SW480 (cell line): ENCODE measurements at places on chromosomes 2 and 18.

- no peak for DNase-seq
Observed at GRCh38 chr2:134206573-134206972, 47.3 kb upstream of the MGAT5 start.

DNA sequence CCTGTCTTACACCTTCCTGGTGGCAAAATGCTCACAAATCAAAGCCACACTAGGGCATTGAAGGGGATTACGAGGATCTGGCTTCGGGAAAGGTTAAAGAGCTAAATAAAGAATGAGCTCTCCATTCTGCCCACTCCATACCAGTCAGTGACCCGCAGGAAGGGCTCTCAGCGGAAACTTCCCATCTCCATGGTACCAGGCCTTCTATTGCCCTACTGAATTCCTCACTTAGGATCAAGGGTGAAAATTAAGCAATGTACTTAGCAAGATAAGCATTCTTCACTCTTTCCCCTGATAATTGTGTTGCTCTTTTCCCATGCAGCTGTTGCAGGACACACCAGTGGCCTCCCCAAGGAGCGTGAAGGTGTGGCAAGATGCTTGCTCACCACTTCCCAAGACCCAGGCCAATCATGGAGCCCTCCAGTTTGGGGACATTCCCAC lies 75.6 kb upstream of the TTC39C start:
- no peak for DNase-seq

DNA sequence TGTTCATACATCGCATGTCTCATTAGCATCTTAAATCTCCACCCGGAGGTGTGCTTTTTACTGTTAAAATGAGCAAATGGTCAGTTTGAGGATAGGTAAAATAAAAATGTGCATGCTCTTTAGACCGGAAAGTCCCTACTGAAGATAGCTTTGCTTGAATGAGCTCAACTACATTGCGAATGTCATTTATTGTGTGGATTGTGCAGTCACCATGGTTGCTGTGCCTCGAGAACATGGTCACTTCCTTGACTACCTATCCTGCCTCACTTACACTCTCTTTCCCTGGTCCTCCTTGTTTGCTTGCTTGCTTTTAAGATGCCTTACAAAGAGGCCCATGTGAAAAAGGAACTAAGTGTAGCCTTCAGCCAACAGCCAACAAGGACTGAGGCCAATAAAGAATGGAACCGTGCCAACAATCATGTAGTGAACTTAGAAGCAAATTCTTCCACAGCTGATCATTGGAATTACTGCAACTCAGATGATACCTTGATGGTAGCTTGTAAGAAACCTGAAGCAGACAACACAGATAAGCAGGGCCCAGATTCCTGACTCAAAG lies 72.2 kb upstream of the BARD1 start:
- DNase-seq = no peak

- peak; percentile 52 for DNase-seq
Observed at GRCh38 chr2:230007931-230008707, 60.6 kb downstream of the SLC16A14 start.

DNA sequence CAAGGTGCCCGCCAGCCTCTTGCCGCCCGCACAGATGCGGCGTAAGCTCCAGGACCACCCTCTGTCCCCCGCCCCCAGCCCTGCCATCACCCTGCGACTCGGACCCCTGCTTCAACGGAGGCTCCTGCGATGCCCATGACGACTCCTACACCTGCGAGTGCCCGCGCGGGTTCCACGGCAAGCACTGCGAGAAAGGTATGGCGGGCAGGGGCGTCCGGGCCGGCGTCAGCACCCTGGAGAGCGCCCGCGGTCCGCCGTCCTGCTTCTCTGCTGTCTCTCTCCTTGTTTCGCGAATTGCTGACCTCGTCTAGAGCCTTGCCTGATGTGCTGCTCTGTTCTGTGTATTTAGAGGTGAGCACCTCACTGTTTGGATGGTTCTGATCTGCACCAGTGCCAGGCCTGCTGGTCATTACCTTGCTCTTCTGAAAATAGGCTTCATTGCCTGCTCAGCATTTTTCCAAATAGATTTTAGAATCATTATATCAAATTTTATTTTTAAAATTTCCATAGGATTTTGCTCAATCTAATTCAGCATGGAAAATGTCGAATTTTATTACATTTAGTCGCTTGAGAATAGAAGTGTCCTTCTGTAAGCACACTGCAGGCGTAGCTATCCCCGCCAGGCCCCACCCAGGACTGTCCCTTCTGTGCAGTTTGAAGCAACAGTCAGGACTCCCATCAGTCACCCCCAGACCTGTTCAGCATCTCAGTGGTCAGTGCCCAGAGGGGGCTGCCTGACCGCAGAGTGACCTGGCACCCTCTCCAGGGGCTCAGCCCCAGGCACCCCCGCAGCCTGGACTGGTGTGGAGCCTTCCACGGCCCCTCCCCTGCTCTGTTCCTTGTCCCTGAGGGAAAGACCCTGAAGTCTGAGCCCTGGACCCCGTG lies 51.6 kb downstream of the SNED1 start:
- no peak for DNase-seq

- peak; percentile 2 for DNase-seq
Observed at GRCh38 chr18:36756242-36756641, 72.6 kb downstream of the TPGS2 start.

- DNase-seq = no peak
Observed at GRCh38 chr18:11368020-11368419, 218.7 kb upstream of the PIEZO2 start.

DNA sequence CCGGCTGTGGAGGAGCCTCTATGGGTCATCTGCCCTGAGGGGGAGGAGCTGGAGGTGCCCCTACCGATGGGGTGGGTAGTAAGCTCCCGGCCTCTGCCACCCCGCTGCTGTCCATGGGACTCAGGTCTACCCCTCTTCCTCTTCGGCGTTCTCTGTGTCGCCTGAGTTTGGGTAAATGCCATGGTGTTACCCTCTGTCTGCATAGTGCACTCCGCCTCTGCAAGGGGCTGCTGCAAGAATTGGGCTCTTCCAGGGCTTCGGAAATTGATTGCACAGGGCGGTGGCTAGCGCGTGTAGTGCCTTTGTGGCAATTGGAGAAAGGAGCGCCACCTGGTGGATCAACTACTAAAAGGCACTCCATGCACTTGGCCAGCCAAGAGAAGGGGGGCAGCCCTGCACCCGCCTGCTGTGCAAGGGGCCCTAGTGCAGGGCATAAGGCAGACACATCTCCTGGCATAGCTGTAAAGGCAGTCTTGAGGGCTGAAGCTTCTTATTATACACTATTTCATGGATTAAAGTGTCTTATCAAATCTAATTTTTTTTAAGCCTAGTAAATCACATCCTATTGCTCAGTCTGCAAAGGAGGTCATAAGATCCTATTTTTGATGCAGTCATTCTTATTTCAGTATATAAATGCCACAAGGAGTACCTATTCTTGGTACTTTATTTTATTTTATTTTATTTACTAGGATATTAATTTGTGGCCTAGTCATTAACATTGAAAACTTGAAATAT lies 308.9 kb downstream of the PDE11A start:
- DNase-seq = peak; percentile 49

- DNase-seq = no peak
Observed at GRCh38 chr2:20676353-20677215, 9.6 kb downstream of the GDF7 start.

DNA sequence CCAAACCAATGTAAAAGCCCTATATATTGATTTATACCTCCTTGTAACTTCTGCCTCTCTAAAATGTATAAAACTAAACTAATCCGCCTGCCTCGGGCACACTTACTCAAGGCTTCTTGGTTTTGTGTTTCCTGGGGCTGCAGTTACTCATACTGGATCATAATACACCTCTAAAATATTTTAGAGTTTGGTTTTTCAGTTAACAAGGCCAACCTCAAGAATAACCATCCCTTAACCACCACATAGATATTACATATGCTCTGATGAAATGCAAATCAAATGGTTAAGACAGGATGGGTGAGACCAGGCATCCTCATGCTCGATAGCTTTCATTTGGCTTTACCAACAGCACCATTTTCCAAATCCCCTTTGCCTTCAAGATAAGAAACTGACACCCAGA lies 46.4 kb downstream of the UXS1 start:
- no peak for DNase-seq

DNA sequence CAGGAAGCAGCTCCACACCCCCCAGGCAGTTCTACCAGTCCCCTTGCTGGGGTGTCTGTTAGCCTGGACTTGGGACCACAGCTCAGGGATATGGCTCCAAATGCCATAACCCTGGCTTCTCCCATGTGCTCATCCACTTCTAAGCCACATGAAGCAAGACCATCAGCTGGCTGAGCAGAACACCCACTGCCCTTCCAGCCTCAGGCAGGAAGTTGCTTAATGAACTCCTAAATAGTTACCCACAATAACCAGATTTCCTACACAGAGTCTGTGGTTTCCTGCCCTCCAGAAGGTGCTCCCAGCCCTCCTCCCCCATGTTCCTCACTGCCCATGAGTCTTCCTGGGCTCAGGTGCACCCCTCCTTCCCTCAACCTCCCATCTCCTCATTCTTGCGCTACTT lies 98.3 kb upstream of the EPC2 start:
- no peak for DNase-seq
